ENCODE measurements at places on chromosomes 16 and 17.

GRCh38 chr16:70789595-70790447 is 11.1 kb downstream of the VAC14 start:
- DNase-seq = no peak

DNA sequence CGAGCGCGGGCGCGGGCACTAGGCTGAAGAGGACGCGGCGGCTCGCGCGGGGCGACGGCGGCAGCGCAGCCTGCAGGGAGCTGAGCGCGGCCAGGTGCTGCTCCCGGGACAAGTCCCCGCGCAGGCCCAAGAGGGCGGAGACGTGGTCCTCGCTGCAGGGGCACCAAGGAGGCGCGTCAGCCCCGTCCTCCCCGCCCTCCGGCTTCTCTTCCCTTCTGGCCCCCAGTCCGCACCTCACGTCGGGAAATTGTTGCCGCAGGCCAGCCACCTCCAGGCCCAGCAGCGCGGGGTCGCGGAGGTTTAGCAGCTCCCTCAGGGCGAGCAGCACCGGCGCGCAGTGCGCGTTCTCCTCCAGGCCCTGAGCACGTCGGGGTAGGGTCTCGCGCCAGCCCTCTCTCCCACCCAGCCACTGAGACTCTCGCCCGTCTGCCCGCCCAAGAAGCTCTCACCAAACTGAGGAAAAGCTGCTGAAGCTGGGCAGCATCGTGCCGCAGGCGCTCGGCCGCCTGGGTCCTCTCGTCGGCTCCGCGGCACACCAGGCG is 761 bp upstream of the MATCAP1 start:
- no peak for DNase-seq

GRCh38 chr16:53041320-53042051 is 11.2 kb downstream of the CHD9NB start:
- no peak for DNase-seq

- no peak for DNase-seq
Measured at GRCh38 chr16:59597269-59597668, 863.2 kb upstream of the GOT2 start.

GRCh38 chr16:75660726-75661302 is 13.2 kb downstream of the TERF2IP start:
- no peak for DNase-seq

DNA sequence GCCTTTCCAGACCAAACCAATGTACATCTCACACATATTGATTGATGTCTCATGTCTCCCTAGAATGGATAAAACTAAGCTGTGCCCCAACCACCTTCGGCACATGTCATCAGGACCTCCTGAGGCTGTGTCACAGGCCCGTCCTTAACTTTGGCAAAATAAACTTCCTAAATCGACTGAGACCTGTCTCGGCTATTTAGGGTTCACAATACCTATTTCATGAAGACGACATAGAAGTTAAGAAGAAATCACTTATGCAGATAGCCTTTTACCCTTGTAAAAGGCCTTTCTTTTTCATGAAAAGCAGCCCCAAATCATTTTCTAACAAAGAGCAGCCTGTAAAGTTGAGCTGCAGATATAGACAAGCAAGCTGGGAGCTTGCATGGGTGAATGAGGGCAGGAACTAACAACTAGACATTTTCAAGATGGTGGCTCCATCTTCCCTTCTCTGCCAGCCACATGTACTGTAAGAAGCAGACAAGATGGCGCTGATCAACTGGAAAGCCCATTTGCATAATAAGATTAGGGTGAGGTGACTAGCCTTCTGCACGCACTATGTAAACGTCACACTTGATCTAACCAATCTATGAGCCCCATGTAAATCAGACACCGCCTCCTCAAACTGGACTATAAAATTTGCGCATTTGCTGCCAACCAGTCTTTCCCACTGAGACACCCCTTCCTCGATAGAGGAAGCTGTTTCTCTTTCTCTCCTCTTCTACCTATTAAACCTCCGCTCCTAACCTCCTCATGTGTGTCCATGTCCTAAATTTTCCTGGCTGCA is 4.7 kb upstream of the KDM8 start:
- DNase-seq = no peak

DNA sequence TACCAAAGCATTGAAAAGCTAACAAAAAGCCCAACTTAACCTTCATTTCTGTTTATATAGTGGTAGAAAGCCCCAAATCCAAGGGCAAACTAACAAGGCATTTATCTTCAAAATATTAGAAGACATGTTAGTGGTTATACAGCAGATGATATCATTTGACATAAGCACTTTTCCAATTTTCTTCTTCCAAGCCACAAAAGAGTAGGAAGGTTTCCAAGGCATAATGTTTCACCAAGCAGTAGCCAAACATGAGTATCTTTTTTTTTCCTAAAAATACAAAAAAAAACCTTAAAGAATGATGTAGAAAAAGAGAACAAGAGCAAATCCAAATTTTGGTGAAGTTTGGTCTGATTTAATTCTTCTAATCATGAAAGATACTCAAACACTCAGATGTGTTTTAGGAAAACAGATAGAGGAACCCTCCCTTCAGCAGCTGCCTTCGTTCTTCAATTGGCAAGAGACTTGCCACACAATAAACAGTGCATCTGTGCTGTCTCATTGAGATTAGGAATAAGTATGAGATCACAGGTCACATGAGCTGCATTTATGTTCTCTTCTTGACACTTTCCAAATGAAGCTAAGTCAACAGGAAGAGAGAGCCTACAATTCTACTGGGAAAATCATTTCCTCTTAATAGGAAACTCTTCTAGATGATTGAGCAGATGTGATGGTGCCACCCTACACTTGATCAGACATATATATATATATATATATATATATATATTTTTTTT is 106.7 kb downstream of the TTC19 start:
- DNase-seq = no peak

GRCh38 chr16:85377388-85378144 is 235.6 kb upstream of the GSE1 start:
- no peak for DNase-seq
